Activated CD4-positive, alpha-beta T cell treated with anti-CD3 and anti-CD28 coated beads, Interleukin-2, amount 10 ng/mL, durations not matched to agents 24 days and 14 days (primary cell): ENCODE measurements at places on chromosomes 5 and 9. TPM values are rescaled to one million over a fixed set of nuclear protein-coding genes. Genes with fewer than 3 reads are reported as not detected.

DNA sequence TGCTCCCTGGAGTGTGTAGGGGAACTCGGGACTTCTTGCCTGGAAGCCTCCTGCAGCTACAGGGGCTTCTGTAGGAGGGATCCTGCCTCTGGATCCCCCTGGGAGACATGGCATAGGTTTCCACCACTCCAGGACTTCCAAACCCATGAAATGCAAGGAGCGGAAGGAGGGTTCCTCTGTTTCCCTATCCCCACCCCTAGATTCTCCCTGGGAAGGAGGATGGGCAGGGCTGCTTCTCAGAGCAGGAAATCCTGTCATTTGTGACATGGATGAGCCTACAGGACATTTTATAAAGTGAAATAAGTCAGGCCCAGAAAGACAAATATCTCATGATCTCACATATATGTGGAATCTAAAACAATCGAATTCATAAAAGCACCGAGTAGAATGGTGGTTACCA lies 23.5 kb upstream of the SLC25A48 start:
- DNase-seq, result peak; percentile 36

DNA sequence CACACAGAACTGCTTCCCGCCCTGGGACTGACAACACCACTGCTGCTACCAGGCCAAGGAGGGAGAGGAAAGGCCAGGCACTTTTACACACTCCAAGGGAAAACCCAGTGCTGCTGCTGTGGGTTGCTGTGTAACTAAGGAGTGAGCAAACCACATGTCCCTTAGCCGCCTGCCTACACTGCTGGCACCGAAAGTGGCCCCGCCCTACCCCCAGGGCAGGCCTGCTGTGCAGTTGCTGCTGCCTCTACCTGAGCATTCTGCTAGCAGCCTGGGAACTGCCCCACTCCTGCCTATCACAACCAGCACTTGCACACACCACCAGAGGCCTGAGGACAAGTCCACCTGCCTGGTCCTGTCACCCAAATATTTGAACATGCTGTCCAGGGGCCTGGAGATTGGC lies 740.9 kb downstream of the DTWD2 start:
- DNase-seq, result no peak

GRCh38 chr9:4228606-4229005 lies 71.3 kb downstream of the GLIS3 start:
- no peak for DNase-seq

DNA sequence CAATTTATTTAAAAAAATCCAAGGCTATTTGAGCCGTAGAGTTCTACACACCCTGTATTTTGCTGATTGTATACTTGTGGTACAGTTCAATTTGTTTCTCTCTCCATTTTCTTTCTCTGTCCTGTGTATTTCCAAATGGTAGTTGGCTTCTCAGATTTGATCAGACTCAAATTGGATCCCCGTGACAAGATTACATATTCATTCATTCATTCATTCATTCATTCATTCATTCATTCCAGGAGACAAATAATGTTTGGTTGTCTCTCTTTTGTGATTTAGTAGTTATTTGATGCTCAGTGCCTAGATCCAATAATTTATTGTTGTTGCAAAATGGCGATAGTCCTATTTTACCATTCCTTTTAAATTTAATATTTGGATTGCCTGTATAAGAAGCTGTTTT lies 292.8 kb upstream of the RIOK2 start:
- DNase-seq, result no peak

DNA sequence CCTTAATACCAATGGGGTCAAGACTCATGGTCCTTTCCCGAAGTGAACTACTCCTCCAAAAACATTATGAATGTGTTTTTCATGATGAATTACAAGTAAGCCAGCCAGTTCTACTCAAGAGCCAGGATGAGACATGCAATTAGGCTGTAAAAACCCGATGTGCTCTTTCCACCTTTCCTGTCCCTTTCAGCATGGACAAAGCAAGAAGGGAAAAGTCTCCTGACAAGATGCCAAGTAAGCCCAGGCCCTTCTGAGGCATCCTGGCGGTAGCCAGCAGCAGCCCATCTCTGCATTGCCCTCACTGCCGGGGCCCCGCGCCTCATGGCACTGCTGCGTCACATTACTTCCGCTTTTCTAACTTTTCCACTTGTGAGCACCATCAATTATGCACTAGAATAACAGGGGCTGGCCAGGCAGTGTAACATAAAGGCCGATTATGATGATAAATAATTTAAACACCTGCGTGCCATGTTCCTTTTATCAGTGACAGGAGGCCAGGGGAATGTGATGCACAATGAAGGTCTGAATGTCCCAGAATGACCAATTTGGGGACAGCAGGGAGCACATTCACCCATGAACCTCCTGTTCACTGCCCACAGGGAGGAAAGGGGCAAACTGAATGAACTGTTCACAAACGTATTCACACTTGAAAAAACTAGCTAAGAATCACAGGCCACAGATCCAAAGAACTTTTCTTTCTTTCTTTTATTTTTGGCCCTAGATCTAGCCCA lies 37.4 kb downstream of the EFNA5 start:
- no peak for DNase-seq

DNA sequence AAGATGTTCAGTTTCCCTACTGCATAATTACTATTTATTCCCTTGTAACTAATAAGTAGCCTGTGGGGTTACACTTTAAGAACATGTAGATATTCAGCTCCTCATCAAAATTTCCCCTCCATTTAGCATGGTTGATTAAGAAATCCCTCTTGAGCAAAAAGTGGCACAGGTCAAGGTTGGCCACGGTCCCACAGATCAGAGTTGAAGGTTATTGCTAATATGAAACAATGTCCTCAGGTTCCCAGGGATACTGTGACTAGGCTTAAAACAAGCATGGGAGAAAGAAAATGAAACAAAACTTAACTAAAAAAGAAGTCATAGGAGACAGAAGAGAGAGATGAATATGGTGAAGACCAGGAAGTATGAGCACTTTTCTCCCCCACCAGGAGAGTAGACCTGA lies 64.2 kb downstream of the RFK start:
- DNase-seq, result no peak

- DNase-seq, result no peak
These were observed 2.0 kb downstream of the SNCAIP start for GRCh38 chr5:122314036-122314435.

GRCh38 chr9:18124760-18125159 lies 349.2 kb upstream of the ADAMTSL1 start:
- no peak for DNase-seq

DNA sequence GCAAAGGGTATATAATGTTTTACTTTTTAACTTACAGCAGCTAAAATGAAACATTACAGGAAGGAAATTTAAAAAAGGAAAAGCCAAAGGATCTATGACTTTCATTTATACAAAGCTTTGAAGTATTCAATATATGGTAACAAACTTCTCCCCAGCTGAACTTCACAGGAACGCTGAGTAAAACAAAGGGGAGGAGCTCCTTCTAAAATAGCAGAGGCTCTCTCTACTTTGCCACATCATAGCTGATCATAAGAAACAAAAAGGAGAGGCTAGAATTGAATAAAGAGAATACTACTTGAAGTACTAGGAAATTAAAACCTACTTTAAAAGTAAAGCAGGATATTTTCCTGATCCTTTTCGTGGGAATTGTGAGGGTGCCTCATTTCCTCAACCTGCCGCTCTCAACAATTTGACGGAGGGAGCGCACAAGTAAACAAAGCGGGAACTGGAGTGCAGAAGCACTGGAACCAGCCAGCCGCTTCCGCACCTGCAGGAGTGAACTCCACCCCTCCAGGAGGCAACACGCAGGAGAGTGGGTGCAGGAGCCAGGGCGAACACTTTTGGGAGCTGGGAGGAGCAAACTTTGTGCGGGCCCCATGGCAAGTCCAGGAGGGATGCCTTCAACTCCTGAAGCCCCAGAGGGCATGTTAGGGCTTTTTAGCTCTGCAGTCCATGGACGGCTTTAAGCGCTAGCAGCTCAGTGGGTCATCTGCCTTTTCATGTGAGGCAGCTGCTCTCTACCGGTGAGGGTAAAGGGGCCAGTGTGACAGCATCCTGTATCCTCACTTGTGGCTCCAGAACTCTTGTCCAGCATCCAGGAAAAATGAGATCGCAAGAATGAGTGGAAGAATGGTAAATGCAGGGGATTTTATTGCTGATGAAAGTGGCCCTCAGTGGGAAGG lies 757.4 kb downstream of the PTPRD start:
- DNase-seq, result no peak

- DNase-seq, result no peak
These were observed 146.5 kb downstream of the ZDHHC21 start for GRCh38 chr9:14546693-14547092.

DNA sequence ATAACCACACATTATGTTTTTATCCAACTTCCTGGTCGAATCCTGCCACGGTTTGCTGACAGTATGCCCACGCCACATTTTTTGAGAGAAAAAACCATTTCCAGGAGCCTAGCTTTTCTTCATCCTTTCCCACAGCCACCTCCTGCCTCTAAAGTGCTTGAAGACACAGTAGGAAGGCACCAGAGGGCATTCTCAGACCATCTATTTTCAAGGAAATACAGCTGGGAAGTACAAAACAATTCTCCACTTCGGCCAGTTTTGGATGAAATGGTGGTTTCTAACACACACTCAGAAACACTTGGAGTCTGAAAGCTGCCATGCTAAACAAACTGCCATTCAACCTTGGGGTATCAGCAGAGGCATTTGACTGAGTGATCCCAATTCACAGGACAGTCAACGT lies 86.3 kb upstream of the RPS23 start:
- DNase-seq, result no peak

The CCDC152 gene
- 6.6 and 6.9 TPM in 2 replicates for total RNA-seq

The HMMR gene
- 29.1 and 30.8 TPM in 2 replicates for total RNA-seq

- no peak for DNase-seq
These were observed 352.6 kb downstream of the OSTF1 start for GRCh38 chr9:75440914-75441313.

- no peak for DNase-seq
These were observed 156.1 kb downstream of the FGF1 start for GRCh38 chr5:142529626-142530278.

- DNase-seq, result no peak
These were observed 5.5 kb downstream of the MYORG start for GRCh38 chr9:34370970-34371880.

GRCh38 chr5:10201223-10201868 lies 48.3 kb downstream of the ATPSCKMT start:
- DNase-seq, result no peak

The CDH9 gene
- not detected in 2 replicates for total RNA-seq

The SEMA5A gene
- not detected in 2 replicates for total RNA-seq

DNA sequence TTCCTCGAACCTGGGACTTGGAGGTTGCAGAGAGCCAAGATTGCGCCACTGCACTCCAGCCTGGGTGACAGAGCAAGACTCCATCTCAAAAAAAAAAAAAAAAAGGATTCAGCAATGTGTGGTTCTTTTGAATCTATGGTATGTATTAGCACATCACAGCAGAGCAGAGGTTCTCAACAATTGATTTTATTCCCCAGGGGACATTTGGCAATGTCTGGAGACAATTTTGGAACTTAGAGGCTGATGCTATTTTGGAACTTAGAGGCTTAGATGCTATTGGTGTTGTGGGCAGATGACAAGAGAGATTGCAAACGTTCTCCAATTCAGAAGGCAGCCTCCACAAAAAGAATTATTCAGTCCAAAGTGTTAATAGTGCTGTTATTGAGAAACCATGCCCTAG lies 115.2 kb downstream of the TMC1 start:
- no peak for DNase-seq

- DNase-seq, result peak; percentile 60
These were observed 244.1 kb downstream of the ADGRV1 start for GRCh38 chr5:90802474-90803317.

DNA sequence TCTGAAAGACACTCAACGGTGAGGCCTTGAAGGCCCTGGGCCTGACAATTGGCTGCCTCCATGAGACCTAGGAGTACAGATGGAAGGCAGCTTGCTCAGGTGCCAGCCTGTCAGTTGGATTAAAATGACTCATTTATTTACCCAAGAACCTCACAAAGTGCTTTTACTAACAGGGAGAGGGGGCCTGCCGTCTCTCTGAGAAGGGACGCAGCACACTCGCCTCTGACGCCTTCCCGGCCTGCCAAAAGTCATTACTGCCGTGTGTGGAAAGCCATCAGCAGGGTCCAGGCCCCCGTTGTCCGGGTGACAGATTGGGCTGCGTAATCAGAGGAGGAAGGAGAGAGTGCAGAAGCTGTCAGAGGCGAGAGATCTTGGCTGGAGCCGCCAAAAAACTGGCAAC lies 32.4 kb downstream of the DDX31 start:
- no peak for DNase-seq

GRCh38 chr5:10648806-10649665 lies 85.2 kb downstream of the ANKRD33B start:
- DNase-seq, result no peak

DNA sequence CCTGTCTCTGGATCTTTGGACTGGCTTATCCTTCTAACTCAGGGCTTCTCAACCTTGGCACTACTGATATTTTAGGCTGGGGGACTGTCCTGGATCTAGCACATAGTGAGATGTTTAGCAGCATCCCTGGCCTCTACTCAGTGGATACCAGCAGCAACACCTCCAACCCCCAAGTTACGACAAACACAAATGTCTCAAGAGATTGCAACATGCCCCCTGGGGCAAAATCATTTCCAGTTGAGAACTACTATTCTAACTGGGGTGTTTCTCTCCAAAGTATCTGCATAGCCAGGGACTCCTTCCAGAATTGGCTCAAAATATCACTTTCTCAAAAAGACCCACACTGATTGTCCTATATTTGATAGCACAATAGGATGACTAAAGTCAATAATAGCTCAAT lies 7.2 kb upstream of the TLR4 start:
- no peak for DNase-seq

The DHX29 gene
- total RNA-seq, result 18.0 and 18.2 TPM in 2 replicates

DNA sequence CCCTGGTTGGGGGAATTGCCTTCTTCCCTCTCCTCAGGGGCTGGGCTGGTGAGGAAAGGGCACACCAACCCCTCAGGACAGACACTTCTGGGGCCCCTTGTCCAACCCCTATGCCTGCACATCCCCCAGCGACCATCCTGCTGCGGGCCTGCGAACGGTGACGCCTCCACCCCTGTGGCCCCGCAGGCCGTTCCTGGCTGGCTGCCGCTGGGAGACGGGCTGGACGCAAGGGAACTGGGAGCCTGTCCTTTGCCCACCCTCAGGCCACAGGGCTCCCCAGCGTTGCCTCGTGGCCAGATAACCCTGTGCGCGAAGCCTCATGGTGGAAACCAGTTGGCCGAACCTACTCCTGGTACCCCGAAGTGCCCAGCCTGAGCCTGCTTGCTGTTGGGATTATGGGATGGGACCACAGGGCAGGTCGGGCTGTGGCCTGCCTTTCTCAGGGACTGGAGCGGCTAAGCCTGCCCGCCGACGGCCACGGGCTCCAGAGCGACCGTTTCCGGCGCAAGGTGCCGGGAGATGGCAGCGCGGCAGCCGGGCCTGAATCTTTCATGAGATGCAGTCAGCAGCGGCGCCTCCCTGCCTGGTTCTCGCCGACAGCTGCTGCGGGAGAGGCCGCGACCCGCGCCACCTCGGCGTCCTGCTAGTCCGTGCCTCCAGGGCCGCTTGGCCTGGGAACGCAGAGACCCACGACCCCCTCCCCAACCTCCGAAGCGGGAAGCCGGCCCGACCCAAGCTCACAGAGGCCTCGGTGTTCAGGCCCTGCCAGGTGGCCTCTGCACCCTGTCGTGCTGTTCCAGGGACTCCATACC lies 6.5 kb upstream of the PITX1 start:
- DNase-seq, result peak; percentile 66

GRCh38 chr9:77810637-77811119 lies 162.6 kb upstream of the GNA14 start:
- DNase-seq, result no peak

- no peak for DNase-seq
These were observed 46.4 kb downstream of the ERMP1 start for GRCh38 chr9:5786370-5787127.

GRCh38 chr5:121462441-121462840 lies 389.2 kb upstream of the FTMT start:
- no peak for DNase-seq

GRCh38 chr5:52846182-52846842 lies 58.6 kb downstream of the ITGA1 start:
- no peak for DNase-seq
